CD4-positive, alpha-beta T cell treated with Interleukin-10 for 1 hour (primary cell): ENCODE measurements at places on chromosomes 16 and 17.

DNA sequence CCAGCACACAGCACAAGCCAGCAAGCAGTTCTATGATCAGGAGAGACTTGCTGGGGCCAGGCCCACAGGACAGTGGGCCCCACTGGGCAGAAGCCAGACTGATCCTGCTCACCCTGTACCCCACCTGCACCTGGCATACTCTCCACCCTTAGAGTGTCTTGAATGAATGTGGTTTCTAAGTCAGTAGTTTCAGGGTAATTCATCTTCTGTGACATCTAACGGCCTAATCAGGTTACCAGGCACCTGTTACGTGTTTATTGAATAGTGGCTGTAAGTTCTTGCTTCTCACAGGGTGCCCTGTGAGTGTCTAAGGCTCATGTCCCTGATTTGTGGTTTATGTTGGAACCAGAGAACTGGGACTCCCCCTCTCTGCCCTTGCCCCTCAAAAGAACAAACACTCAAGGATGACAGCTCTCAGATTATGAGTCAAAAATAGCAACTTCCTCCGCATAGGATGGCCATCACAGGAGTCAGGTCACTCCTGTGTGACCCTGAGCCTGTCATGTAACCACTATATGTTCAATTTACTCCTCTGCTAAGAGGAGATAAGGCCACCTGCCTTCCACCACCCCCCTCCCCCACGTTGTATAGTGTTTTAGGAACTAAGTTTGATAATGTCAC is 7.0 kb upstream of the OR2C1 start:
- DNase-seq: no peak

DNA sequence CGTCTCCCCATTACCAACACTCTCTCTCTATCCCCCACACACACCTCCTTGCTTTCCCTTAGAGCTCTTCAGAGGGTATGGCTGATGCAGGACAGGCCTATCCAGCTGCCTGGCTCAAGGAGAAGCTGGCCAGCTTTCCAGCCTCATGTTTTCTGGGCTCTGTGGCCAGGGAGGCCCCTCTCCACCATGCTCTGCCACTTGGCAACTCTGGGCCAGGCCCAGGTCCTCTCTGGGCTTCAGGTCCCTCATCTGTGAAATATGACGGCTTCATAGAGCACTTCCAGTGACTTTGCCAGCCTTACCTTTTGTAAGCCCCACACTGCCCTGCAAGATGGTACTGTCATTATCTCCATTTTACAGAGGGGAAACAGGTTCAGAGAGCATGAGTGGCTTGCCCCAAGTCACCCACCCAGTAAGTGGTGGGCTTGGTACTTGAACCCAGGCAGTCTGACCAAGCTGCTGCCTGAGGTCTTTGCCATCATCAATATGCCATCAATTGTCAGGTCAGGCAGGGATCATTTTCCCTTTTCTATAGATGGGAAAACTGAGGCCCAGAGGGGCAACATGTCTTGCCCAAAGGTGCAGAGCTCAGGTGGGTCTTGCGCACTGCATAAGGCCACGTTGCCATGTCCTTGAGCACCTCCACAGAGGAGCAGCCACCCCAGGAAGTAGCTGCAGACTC is 548 bp upstream of the ADGRG5 start:
- DNase-seq: no peak

DNA sequence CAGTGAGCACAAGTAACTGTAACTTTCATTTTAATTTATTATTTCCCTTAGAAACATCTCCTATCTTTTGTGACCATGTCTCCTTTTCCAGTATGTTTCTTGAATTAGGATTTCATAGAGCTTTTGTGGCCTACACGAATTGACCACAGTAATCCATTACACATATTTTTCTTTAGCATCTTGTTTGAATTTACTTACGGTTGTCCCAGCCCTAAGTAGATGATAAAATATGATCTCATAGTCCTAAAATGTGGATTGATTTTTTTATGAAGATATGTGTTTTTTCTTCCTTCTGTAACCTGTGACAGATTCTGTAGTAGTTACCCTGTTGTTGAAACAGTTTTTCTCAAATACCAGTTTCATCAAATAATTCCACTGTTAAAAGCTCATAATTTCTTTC is 61.5 kb downstream of the NF1 start:
- DNase-seq: no peak

DNA sequence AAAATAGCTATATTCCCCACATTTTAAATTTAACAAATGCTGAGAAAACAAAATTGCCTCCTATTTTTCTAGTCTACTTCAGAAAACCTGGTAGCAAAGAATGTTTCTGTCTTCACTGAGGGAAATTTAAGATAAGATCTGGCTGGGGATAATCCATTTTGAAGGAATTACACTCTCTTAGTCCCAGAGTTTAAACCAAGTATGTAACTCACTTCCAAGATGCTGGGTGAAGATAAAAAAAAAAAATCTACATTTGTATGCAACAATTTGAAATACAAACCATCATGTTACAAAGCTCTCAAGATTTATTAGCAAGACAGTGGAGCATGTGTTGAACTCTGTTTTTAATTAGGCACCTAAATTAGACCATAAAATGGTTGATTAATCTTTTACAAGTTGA is 5.7 kb downstream of the HS3ST3B1 start:
- DNase-seq: no peak

DNA sequence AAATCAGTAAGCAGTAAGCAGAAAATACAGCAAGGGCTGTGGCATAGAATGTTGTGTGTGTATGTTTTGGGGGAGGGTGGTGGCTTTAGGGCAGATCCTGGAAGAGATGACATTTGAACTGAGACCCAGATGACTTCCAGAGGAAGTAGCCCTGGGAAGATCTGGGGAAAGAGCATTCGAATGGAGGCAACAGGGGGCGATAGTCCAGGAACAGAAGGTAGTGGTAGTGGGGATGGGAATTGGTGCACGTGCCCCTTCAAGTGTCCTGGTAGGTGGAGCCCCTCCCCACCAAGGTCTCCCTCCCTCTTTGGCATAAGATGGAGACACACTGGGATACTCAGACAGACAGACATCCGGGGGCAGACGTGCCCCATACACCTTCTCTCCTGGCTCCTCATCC is 14.1 kb downstream of the ARHGEF15 start:
- no peak for DNase-seq

- no peak for DNase-seq
Measured at GRCh38 chr16:84199861-84200260, 8.9 kb downstream of the ADAD2 start.
